Cerebellar cortex (tissue), 1 donor: ENCODE measurements at places on chromosomes 12 and 14.

- no peak for DNase-seq
These were observed 65.0 kb downstream of the HMGA2 start for GRCh38 chr12:65889144-65889880.

DNA sequence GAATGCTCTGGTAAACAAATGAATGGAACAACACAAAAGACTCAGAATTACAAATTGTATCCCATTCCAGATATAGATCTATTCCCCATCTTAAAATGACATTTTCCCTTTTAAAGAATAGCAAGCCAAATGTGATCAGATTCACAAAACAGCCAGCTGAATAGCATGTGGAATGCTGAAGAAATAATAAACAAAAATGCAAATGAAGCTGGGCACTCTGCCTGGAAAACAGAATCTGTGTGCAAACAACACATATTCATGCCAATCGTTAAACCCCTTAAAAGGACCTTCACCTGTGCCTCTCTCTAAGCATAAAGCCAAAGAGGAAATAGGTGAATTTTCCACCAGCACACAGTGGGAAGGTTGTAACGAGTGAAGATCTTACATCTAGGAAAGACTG, 67.9 kb upstream of the PDZRN4 start:
- peak; percentile 23 for DNase-seq

- no peak for DNase-seq
These were observed 13.7 kb upstream of the LTA4H start for GRCh38 chr12:96049101-96049500.

DNA sequence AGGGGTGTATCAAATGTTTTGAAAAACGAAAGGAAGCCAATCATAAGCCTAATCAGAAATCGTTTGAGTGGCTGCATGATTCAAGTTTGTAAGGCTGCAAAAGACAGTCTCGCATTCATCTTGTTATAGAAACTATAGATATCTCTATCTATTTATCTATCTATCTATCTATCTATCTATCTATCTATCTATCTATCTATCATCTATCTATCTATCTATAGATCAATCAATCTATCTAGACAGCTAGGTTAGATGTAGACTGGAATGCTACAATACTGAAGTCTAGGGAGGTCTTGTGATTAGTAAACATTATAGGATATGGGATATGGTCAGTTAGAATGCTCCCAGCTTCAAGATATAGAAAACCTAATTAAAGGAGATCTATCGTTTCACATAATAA, 52.2 kb upstream of the BTG1 start:
- DNase-seq: no peak

DNA sequence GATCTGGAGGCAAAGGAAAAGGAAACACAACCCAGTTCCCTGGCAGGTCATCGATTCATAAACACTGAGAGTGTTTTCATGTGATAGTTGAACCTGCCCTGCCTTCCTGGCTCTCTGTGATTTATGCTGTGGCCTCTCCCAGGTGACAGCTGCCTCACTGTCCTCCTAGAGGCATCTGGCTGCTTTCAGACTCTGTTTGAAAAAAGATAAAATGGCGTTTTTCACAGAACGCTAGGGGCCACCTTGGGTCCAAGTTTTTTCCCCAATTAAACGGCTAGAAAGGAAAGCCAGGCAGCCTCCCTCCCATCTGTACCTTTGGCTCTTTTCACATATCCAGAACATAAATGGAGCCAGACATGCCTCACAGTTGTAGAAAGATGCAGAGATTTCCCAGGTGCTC, 252.6 kb upstream of the CCDC196 start:
- peak; percentile 47 for DNase-seq
